SJSA1 (cell line): ENCODE measurements at places on chromosomes 7 and 10. TPM values are rescaled to one million over a fixed set of nuclear protein-coding genes. Genes with fewer than 3 reads are reported as not detected.

GRCh38 chr7:45593877-45594276 lies 19.7 kb downstream of the ADCY1 start:
- DNase-seq, result peak; percentile 16
- no peaks in the 10 kb centered on the region for H3K4me1 ChIP-seq
- no peaks in the 10 kb centered on the region for H3K36me3 ChIP-seq
- no peaks in the 10 kb centered on the region for H3K27me3 ChIP-seq
- H3K27ac ChIP-seq, result no peak overlapping the region

GRCh38 chr7:33905389-33906032 lies at the start of gene BMPER:
TSS of gene BMPER (plus strand) at chr7:33905539. CDS start at chr7:33905614, 75 bp downstream.
- H3K27me3 ChIP-seq, result peaks cover 22% of the 10 kb centered on the region; the same call in 1 of the 2 replicates
- no peaks in the 10 kb centered on the region for H3K36me3 ChIP-seq
- H3K4me3 ChIP-seq, result peak within 1 kb of the TSS; percentile 52
- H3K27ac ChIP-seq, result no peak within 1 kb of the TSS
- DNase-seq, result no peak

GRCh38 chr7:86949052-86949778 lies 110.2 kb downstream of the ELAPOR2 start:
- no peaks in the 10 kb centered on the region for H3K36me3 ChIP-seq
- DNase-seq, result no peak
- no peak overlapping the region for H3K27ac ChIP-seq
- H3K27me3 ChIP-seq, result no peaks in the 10 kb centered on the region

- no peaks in the 10 kb centered on the region for H3K27me3 ChIP-seq
- no peak for DNase-seq
- H3K4me1 ChIP-seq, result peaks cover 14% of the 10 kb centered on the region
- peak overlapping the region; percentile 84 for H3K4me3 ChIP-seq
Observed at GRCh38 chr10:68559841-68560185, 324 bp upstream of the TET1 start.

The RABGEF1 gene
- 23.3 and 34.2 TPM in 2 replicates for total RNA-seq

The GPR141 gene
- not detected in 2 replicates for total RNA-seq
